ENCODE measurements at places on chromosomes 11 and 22. TPM values are rescaled to one million over a fixed set of nuclear protein-coding genes. Genes with fewer than 3 reads are reported as not detected.

Gene NCR3LG1
- total RNA-seq = 3.3 TPM

Gene OR6T1
- not detected for total RNA-seq

Gene GAB4
- total RNA-seq = not detected

Gene ZNF280B
- total RNA-seq = not detected

Gene DCHS1
- 12.4 TPM for total RNA-seq

Gene ART5
- not detected for total RNA-seq

Gene NAALADL1
- total RNA-seq = 40.4 TPM

Gene TRIM51
- not detected for total RNA-seq

Gene SLC35E4
- total RNA-seq = 9.9 TPM

Gene B3GAT3
- 88.3 TPM for total RNA-seq

Gene OR8A1
- not detected for total RNA-seq

Gene FTH1
- 3,399 TPM for total RNA-seq

Gene ENDOD1
- 39.2 TPM for total RNA-seq

Gene ELMOD1
- not detected for total RNA-seq

Gene GNAZ
- 0.35 TPM for total RNA-seq

Gene TECTA
- total RNA-seq = 0.67 TPM

Gene NLRP14
- not detected for total RNA-seq

Gene PDE3B
- 14.0 TPM for total RNA-seq

Gene TCP11L1
- 80.0 TPM for total RNA-seq

Gene HEPHL1
- total RNA-seq = not detected

Gene PTPMT1
- total RNA-seq = 66.3 TPM

Gene OR2AT4
- not detected for total RNA-seq

Gene CST6
- total RNA-seq = not detected

Gene TMEM191B
- 4.7 TPM for total RNA-seq

Gene SHANK3
- total RNA-seq = 7.8 TPM

Gene MUC2
- 1,138 TPM for total RNA-seq

Gene SMIM35
- total RNA-seq = not detected

Gene CNTN5
- not detected for total RNA-seq

Gene OR52H1
- not detected for total RNA-seq

Gene GRIK4
- total RNA-seq = 2.5 TPM

Gene GSTT2B
- not detected for total RNA-seq

Gene SLC35C1
- total RNA-seq = 24.8 TPM

Gene OR5B21
- not detected for total RNA-seq

Gene SPDYC
- total RNA-seq = not detected

Gene UBQLNL
- total RNA-seq = not detected

Gene KRTAP5-3
- not detected for total RNA-seq

Gene PATE4
- total RNA-seq = not detected

Gene RIMBP3C
- total RNA-seq = 0.83 TPM

Gene C11orf98
- 44.6 TPM for total RNA-seq

Gene TRIM49
- not detected for total RNA-seq

Gene CLTCL1
- total RNA-seq = 3.9 TPM

Gene KCNK4
- total RNA-seq = not detected

Gene PLEKHB1
- total RNA-seq = 10.3 TPM

Gene OTOG
- not detected for total RNA-seq

Gene TOLLIP
- total RNA-seq = 76.2 TPM

Gene C22orf42
- not detected for total RNA-seq

Gene KIF18A
- total RNA-seq = 4.9 TPM

Gene ZP1
- 2.1 TPM for total RNA-seq

Gene NXPE2
- total RNA-seq = 6.9 TPM

Gene RELT
- 4.1 TPM for total RNA-seq

Measured in Peyer's patch (tissue), 4 donors.